ENCODE measurements at places on chromosomes 4 and X.

GRCh38 chr4:48149827-48150370 is 15.8 kb upstream of the TXK start:
- DNase-seq: no peak

DNA sequence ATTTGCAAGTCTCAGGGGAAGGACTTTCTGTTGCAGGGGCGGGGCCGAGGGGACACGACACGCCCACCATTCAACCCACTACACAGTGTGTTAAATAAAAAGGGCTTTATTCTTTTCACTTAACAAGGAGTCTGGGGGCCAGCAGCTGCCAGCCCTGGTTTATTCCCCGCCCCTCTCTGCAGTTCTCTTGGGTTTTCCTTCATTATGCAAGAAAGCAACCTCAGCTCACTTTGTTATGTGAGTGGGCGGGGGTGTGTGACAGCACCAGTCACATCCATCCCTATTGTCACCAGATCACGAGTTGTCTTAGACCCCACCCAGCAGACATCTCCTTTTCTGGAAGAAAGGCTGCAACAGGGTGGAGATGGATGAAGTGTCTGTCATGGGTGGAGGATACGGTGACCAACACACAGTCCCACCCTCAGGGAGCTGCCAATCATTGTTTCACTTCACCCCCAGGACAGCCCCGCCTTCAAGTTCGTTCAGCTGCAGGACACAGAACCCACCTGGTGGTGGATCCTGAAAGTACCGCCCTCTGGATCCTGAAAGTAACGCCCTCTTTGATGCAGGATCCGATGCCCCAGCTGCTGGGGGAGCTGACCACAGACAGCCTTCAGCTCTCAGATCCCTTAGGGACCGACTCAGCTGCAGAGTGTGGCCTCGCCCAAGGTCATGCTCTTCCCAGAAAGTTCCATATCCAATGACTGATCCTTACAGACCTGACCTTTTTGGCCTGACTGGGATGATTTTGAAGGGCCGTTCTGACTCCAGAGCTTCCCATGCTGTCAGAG is 79.6 kb downstream of the SMIM20 start:
- no peak for DNase-seq

DNA sequence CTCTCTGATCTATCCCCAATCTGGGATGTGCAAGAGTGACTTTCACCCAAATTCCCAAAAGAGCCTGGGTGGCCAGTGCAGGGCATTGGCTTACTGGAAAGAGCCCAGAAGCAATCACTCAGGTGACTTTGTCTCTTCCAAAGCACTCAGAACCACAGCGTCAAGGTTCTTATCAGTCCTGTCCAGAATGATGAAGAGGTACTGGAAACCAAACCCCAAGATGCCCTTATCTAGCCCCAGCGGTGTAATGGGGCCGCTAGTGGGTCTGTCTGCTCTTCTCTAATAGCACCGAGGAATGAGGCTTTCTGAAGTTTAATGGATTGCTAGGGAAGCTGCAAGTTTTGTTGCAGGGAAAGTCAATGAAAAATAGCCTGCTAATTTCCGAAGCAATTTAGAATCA is 21.6 kb downstream of the CLNK start:
- DNase-seq: no peak

DNA sequence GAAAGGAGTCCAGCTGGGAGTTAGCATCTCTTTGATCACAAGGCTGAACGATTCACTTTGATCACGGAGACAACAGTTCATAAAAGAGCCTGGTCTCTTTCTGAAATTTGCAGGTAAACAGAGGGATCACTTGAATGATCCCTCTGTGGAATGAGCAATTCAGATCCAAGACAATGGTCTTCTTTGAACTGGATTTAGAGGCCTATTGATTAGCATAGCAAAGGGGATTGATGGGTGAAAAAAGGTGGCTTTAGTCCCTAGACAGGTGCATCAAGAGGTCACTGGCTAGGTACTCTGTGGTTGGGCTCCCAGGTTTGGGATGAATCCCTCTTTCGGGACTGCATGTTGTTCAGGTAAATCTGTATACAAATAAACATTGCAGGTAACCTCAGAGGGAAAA is 223.8 kb upstream of the TAPT1 start:
- no peak for DNase-seq

DNA sequence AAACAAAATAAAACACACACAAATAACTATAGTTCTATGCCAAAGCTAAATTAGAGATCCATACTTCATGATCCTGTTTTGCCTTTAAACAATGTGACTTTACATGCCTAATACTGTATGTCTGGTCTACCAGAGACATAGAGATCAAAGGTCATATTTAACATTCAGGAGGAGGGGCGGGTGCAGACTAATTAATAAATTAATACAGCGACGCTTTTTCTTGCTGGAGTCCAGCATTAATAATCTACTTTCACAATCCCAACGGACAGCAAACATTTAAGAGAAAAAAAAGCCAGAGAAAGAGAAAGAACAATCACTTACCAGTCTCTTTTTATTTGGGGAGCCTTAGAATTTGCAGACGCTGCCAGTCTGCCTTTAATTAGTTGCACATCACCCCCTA is 509 bp downstream of the CXXC4 start:
- no peak for DNase-seq

- peak; percentile 7 for DNase-seq
Observed at GRCh38 chr4:7524064-7524682, 89.4 kb upstream of the PSAPL1 start.

DNA sequence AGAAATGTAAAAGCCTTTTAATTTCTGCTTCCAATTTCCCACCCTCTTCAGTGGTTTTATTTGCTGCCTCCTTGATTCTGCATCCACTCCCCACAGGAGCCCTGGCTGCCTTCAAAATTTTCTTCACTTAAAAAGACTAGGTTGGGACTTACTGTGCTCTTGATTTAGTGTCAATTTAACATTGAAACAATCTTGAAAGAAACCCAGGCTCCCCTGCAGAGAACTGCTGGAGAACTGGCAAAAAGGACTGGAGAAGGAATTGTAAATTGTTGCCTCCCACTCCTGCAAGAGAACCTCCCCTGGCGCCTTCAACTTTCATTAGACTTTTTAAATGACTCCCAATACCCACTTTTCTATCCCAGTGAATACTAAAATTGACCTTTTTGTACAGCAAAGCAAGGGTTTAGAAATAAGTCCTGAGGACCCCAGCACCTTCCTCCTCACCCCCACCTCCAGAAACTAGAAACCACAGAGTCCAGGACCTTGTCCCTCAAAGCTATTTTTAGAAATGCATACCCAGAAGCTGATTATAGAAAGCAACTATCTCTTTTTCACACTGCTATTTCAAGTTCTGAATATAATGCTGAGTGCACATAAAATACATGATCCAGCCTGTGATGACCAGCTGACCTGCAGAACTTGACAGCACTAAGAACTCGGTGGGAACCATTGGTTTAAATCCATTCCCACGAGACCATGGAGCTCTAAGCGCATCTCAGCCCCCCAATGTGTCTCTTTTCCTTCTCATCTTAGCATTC is 155.5 kb downstream of the INPP4B start:
- DNase-seq: no peak

- no peak for DNase-seq
Observed at GRCh38 chr4:145423017-145423708, 58.5 kb upstream of the SMAD1 start.

GRCh38 chrX:106457802-106458201 is 154.0 kb upstream of the RADX start:
- DNase-seq: no peak

DNA sequence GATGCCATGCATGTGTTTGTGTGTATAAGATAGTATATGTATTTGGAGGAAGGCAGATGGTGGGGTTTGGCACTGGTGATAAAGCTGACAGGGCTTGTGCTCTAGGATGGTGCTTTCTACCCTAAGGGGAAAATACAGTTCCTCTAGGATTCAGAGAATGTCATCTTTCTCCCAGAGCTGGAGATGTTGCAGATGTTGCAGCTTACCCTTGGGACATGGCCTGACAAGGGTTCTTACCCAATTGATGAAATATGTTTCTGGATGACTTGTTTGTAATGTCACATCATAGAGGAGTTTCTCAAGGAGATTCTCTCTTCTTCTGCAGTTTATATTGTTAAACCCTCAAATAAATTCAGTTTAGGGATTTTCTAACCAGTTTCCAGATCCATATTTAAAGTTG is 52.5 kb upstream of the PITX2 start:
- DNase-seq: peak; percentile 39

GRCh38 chrX:25968920-25969319 is 169.2 kb upstream of the MAGEB18 start:
- no peak for DNase-seq

GRCh38 chrX:152897222-152898131 is at the start of gene ZNF185:
TSS of gene ZNF185 (plus strand) at chrX:152898067. CDS start at chrX:152914490, 16,423 bp downstream.
- peak; percentile 12 for DNase-seq

- DNase-seq: no peak
Observed at GRCh38 chr4:152100379-152101201, 339.8 kb upstream of the GATB start.

DNA sequence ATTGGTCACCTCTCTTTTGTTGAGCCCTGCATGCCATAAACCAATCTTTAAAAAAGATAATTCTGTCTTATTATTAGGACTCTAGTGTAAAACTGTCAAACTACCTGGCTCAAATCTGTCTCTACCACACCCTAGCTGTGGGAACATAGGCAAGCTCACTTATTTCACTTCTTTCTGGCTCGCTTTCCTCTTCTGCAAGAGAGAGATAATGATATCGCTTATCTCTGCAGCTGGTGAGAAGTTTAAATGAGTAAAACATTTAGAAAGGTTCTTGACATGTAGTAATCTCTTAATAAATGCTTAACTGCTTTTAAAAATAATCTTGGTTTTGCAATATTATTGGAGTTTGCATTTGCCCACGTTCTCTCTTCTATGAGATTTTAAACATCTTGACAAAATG is 1109.2 kb downstream of the RAPGEF2 start:
- DNase-seq: no peak

DNA sequence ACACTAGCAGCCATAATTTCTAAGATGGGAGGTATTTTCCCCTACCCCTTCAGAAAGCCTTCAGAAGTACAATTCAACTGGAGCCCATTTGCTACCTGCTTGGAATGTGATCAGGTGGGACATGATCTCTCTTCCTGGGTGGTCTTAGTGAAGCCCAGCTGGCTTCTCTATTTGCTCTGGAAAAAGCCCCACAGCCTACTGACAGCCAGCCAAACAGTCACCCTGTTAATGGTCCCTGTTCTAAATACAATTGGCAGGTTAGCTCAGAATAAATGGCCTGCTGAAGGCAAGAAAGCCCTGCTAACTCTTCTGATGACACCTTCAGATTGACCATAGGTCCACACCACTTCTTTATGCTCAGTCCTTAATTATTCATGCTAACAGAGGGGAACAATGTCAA is 39.9 kb downstream of the HS6ST2 start:
- no peak for DNase-seq

- no peak for DNase-seq
Observed at GRCh38 chrX:79270401-79270800, 96.7 kb downstream of the ITM2A start.

GRCh38 chr4:53267026-53267425 is 98.8 kb downstream of the SCFD2 start:
- DNase-seq: peak; percentile 67

DNA sequence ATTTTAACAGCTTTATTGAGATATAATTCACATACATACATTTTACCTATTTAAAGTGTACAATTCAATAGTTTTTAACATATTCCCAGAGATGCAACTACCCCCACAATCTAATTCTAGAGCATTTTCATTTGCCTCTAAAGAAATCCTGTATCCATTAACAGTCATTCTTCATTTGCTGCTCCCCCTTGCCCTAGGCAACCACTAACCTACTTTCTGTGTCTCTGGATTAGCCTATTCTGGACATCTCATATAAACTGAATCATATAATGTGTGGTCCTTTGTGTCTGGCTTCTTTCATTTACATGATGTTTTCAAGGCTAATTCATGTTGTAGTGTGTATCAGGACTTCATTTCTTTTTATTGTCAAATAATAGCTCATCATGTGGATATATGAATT is 105.1 kb upstream of the GRPR start:
- DNase-seq: no peak

GRCh38 chr4:14769993-14770392 is 232.3 kb upstream of the CPEB2 start:
- no peak for DNase-seq

DNA sequence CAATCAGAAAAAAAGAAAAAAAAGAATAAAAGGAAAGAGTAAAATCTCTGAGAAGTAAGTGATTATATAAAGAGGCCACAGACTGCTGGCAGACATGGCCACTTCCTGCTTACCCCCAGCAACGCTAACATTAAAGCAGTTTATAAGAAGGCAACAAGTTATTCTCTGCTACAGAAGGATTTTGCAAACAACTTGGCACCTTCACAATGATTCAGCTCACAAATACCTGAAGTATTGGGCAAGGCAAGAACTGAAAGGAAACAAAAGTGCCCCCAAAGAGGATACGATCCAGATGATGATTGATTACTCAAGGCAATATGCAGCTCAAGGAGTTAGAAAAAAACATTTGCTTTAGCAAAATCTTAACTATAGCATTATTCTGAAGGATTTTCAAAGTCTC is 718.8 kb downstream of the KLHL13 start:
- no peak for DNase-seq

GRCh38 chr4:124804584-124804983 is 92.1 kb upstream of the ANKRD50 start:
- peak; percentile 8 for DNase-seq

DNA sequence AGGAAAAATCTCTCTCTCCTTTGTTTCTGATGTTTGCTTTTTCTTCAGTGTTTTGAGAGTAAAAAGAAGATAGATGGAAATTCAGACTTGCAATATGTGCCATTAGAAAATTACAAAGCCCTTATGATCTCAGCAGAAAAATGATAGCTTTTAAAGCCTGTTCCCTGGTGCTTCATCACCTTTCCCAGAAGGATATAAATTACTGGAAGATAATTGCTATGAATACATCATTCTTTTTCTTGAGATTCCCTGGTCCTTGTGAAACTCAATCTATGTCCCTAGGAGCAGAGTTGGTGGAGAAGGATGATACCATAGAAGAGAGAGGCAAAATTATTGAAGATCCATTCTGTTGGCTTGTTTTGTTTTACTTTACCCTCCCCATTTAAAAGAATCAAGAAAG is 86.5 kb downstream of the GLRA3 start:
- no peak for DNase-seq

Measured in fibroblast of villous mesenchyme (primary cell).